ENCODE measurements at places on chromosomes 12 and 14.

DNA sequence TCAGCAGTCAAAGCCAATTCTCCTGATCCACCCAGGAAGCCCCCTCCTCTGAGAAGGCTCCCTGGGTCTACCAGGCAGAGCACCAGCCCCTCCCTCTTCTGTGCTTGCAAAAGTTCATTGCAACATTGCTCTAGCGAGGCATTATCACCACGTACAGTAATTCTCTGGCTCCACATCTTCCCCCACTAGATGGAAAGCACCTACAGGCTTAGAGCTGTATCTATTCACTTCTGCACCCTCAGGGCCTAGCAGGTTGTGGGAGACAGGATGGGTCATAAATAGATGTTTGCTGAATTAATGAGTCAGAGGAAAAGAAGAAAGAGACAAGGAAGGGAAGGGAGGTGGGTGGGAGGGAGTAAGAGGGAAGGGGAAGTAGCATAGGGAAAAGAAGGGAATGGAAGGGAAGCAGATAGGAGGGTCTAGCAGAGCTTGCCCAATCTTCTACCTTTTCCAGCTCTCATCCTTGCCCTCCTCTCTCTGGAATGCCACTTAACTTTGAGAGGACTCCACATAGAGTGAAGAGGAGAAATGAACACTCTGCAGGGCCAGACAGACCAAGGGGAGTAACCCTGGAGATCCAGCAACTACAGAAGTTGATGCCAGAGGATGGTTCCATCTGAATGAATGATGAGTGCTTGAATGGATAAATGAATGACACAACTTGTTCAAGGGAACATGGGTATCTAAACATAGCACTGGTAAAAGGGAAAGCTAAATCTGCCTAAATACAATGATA lies 42.0 kb upstream of the NT5DC3 start:
- DNase-seq: no peak

DNA sequence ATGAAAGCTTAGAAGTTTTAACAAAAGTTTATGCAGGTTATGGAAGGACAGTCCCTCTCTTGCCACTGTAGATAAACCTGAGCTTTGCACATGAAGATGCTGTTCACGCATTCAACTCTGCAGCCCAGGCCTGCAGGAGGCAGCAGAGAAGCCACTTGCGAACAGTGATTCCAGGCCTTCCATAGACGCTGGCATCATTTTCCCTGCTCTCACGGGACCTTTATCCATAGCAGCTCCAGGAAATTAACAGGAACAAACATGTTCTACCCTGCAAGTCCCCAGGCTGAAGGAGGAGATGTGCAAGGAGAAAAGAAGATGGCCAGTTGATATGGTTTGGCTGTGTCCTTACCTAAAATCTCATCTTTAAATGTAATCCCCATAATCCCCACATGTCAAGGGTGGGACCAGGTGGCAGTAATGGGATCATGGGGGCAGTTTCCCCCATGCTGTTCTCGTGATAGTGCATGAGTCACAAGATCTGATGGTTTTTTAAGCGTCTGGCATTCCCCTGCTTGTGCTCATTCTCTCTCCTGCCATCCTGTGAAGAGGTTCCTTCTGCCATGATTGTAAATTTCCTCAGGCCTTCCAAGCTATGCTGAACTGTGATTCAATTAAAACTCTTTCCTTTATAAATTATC lies 2.0 kb downstream of the ERP27 start:
- no peak for DNase-seq

DNA sequence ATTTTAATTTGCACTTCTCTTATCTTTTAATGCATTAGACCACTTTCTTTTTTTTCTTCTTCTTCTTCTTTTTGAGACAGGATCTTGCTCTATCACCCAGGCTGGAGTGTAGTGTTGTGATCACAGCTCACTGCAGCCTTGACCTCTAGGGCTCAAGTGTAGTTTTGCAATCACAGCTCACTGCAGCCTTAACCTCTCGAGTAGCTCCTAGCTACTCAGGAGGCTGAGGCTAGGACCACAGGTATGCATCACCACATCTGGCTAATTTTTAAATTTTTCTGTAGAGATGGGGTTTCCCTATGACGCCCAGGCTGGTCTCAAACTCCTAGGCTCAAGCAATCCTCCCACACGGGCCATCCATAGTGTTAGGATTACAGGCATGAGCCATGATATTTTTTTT lies 12.7 kb downstream of the TMED8 start:
- no peak for DNase-seq

- DNase-seq: no peak
Measured at GRCh38 chr12:85951823-85952222, 77.7 kb downstream of the NTS start.

DNA sequence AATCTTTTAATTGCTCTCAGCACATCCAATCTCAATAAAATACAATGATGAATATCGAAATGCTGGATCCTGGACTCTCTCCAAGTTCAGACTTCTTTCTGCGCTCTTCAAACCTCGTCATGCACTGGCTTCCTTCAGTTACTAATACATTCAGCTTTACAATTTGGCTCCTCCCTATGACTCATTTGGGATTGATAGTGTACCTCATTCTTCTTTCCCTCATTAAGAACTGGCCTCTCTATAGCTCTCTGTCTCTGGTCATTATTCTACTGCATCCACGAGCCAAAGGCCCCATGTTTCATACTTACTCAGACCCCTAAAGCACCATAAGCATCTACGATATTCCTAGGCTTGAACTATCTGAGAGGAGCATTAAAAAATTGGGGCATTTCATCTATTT lies 4.9 kb downstream of the TSPAN8 start:
- DNase-seq: no peak

DNA sequence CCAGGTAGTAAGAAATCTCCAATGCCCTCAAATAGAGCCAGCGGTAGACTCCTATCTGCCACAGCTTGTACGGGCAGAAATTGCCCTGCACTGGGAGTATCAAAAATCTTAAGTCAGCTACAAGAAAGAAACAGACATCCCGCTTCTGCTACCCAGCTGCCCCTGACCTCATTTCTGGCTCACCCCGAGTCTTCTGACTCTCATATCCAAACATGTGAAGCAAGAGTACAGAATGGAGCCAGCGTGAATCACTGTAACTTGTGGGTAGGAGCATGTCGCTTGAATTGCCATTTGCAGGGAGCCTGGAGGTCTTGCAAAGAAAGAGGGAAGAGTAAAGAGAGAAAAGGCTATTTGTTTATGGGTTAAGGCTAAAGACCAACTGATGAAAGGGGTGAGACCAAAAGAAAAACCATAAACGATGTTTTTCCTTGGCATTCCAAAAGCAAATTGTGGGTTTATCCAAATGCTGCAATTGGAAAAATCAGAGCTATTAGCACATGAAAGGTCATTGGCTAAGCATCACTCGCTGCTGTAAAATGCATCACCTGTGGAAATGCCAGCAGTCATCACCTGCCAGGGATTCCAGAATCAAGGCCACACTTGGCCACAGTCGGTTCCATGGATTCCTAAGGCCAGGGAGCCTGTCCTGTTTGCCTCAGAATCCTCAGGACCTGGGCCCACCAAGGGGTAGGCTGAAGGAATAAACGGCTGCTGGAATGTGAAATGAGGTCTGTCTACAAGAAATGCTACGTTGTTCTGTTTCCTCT lies 86.6 kb downstream of the FOXN3 start:
- DNase-seq: no peak

DNA sequence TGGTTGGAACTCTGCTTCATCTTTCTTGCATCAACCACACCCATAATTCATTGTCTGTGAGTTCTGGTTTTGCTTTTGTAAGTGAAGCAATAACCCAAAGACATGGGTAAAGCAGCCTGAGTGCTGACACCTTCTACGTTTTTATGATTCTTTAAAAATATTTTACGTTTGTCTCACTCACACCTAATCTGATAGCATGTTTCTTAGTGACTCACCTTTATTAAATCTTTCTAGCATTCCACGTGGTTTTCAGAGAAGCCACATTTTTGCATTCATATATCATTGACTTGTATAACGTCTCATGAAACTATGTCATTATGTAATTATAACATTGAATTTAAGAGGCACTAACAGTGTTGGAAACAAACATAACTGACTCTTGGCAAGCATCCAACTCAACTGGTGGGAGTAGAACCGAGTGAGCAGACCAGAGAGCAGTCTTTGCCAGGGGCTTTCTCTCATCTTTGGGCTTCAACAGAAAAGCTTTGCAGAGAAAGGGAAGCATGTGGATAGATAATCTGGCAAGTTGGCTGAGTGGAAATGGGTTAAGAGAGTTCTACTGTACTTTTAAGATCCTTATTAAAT lies 118.8 kb downstream of the TPH2 start:
- DNase-seq: no peak

- DNase-seq: no peak
Measured at GRCh38 chr14:50036637-50037036, 79.7 kb downstream of the VCPKMT start.

DNA sequence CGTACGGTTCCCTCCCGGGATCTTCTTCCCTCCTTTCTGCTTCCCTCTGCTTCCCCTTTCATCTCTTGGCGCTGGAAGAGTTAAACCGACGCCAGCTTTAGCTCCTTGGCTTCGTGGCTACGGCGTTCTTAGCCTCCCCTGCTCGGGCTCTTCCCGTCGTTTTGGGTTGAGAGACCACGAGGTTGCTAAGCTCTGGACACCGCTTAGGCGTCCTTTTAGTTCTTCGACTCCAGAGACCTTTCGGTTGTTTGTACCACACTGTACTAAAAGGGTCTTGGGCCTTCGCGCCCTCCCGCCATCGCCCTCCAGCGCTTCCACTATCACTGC lies 545 bp downstream of the CPSF2 start:
- DNase-seq: peak; percentile 2

Measured in stimulated activated CD4-positive, alpha-beta T cell treated with anti-CD3 and anti-CD28 coated beads, Interleukin-1b, Interleukin-23, amount 100 ng/mL, for 24 hours (primary cell).